ENCODE measurements at places on chromosomes 2 and 18. TPM values are rescaled to one million over a fixed set of nuclear protein-coding genes. Genes with fewer than 3 reads are reported as not detected.

The BMP10 gene
- not detected for total RNA-seq

The TSPYL6 gene
- not detected for total RNA-seq

The CNTNAP5 gene
- total RNA-seq = not detected

The SULT1C4 gene
- total RNA-seq = not detected

The CENPA gene
- total RNA-seq = 0.26 TPM
